ENCODE measurements at places on chromosomes 3 and 15.

DNA sequence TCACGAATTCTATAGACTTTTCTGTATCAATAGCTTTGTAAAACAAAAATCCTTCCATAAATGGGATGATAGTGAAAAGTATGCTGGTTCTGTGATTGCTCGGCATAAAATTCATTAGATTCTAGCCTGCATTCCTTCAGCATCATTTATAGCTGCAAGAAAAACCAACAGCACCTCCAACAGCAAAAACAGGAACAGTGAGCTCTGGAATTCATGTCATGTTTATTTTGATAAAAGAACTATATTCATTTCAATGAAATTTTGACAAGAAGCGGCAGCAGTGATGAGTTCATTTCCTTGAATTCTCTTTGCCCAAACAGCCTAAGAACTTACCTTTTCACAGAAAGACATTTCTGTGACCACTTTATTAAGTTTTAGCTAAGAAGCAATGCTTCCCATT is 515.2 kb upstream of the CCDC54 start:
- DNase-seq: no peak

DNA sequence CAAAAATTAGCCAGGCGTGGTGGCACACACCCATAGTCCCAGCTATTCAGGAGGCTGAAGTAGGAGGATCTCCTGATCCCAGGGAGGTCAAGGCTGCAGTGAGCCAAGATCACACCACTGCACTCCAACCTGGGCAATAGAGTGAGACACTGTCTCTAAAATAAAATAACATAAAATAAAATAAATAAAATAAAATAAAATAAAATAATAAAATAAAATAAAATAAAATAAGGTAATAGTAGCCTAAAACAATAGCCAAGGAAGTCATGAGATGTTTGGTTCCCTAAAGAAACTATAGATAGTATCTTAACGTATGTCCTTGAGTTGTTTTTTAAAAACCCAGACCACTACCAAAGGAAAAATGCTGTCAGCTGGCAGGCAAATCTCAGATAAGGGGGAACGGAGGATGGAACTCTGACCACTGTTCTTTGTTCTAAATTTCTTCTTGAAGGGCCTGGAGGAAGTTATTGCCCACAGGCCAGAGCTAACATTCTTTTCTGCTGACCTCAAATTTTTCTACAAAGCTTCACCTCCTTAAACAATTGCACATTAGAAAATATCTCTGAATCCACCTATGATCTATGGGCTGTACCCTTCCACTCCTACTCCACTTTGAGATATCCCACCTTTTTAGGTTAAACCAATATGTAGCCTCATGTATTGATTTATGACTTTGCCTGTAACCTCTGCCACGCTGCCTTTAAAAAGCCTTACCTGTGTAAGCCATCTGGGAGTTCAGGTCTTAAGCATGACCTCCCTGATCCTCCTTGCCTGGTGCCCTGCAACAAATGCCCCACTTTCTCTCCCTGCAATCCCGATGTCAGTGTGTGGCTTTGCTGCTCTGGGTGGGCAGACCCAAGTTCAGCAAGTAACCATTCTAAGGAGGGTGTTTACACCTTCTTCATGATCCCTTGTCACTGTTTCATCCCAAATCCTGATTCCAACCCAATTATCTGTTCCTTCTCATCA is 126.2 kb upstream of the BHLHE40 start:
- no peak for DNase-seq

- no peak for DNase-seq
Observed at GRCh38 chr3:134306320-134306719, 55.7 kb upstream of the RYK start.

DNA sequence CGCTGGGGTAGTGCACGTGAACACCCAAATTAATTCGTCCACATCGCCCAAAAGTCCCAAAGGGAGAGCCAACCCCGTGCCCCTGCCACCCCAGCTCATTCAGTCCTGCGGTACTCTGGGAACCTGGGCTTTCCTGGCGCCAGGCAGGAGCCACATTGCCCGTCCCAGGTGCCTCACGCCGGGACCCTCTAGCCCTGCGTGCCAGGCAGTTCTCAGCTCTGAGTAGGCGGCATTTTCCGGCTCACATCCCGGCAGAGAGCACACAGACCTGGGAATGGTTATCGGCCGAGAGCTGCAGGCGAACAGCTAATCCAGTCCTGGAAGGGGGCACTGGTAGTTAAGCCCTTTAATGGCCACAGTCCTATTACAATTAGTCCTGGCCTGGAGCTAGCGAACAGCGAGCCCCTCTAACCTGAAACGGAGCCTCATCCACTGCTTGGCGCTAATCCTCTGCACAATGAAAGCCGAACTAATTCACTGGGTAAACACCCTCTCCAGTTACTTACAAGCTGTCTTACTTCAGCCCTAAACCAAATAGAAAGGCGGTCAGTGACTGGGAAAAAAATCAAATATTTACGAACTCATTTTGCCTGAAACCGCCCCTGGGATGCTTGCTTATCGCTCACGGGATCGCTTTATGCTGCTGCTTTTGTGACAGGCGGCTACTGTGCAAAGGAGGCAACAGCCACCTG is 254.6 kb upstream of the SOX14 start:
- DNase-seq: no peak

DNA sequence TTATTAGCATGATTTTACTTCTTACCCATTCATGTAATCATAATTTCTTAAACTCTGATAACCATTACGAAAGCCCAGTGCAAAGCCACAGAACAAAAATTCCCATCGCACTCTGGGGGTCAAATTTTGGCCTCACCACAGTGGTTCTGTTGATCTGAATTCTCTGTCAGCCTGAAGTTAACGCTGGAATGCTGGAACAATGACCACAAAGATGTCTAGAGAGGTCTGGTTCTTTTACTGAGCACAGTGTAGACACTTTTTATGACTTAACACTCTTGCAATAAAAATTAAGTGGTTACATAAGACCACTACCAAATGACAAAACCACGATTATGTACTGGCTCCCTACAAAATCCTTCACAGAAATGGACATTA is 94.7 kb downstream of the PDZRN3 start:
- no peak for DNase-seq

DNA sequence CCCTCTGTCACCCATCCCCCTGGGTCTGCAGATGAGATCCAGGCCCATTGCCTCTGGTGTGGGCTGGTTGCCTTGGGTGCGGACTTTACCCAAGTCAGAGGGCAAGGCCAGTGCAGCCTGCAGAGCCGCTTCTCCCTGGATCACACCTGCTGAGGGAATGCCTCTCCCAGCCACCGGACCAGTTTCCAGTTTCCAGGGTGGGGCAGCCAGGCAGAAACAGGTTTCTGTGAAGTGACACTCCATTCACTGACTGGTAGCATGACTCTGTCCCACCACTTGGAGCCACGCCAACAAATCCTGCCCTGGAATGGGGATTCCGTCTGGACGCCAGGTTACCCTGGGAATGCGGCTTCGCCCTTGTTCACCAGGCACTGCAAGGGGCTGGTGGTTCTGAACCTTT is 30.0 kb downstream of the PAQR5 start:
- DNase-seq: no peak

GRCh38 chr15:67897646-67898339 is 57.9 kb upstream of the RNU6-1 start:
- DNase-seq: no peak

DNA sequence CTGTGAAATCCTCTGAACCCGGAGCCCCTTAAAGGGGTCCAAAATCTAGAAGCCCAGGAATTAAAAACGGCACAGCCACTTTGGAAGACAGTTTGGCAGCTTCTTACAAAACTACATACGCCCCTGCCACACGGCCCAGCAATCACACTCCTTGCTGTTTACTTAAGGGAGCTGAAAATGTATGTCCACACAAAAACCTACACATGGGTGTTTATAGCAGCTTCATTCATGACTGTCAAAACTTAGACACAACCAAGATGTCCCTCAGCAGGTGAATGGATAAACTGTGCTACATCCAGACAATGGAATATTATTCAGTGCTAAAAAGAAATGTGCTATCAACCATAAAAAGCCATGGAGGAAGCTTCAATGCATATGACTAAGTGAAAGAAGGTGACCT is 162.5 kb downstream of the NUP210 start:
- no peak for DNase-seq

GRCh38 chr3:180913581-180914404 is 1.3 kb downstream of the FXR1 start:
- DNase-seq: no peak

- no peak for DNase-seq
Observed at GRCh38 chr3:110506890-110507289, 564.7 kb upstream of the NECTIN3 start.

DNA sequence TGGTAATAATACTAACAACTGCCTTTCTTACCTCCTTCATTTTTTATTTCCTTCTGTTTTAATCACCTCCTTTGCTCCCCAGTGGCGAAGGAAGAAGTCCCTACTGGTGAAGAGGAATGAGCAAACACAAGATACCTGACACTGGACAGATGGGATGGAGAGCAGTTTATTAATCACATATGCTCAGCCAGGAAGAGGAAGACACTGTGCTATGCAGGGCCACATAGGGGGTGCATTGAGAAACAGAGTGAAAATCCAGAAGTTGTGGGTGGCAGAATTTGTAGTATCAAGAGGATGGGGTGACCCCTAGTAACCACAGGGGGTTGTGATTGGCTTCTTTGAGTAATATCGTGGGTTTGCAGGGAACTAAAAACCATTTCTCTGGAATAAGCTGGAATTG is 1041.9 kb downstream of the OTOL1 start:
- DNase-seq: no peak

GRCh38 chr3:170323331-170323730 is 34.2 kb upstream of the SKIL start:
- no peak for DNase-seq

DNA sequence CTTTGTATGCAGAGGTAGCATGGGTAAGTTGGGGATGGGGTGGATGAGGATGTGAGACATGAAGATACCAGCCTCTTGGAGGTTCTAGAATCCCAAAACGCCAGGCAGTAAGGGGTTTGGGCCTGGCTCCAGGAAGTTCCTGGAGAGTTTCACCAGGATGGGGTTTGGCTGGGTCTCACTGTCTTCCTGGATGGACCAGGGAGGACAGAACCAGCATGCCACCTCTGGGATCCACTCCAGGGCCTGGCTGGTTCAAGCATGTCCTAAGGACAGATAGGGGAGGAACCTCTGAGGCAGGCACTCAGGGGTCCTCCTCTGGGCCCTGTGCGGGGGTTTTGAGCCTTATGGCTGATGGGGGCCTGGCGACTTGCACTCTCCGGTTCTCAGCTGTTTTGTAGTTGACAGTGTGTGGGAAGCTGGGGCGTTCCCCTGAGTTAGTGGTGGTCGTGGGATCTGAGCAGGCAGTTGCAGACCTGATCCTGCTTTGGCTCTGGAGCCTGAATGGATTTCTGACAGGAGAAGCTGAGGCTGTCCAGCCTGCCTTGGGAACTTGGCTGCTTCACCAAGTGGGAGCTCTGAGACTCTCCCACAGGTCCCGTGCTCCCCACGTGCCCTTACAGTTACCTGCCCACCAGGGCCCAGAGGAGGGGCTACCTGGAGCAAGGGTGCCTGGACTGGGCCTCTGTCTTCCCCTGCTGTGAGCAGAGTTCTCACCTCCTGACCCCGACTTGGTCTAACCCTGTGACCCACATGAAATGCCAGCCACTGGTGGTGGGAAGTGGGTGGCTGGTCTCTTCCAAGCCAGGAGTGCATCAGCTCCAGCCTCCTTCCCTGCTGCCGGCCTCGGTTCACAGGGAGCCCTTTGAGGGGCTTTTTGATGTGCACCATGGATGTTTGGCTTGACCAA is 128.4 kb downstream of the EEFSEC start:
- DNase-seq: no peak

- no peak for DNase-seq
Observed at GRCh38 chr15:85150130-85150480, 168.4 kb downstream of the PDE8A start.

- DNase-seq: no peak
Observed at GRCh38 chr3:69987833-69988232, 11.7 kb upstream of the SAMMSON start.

DNA sequence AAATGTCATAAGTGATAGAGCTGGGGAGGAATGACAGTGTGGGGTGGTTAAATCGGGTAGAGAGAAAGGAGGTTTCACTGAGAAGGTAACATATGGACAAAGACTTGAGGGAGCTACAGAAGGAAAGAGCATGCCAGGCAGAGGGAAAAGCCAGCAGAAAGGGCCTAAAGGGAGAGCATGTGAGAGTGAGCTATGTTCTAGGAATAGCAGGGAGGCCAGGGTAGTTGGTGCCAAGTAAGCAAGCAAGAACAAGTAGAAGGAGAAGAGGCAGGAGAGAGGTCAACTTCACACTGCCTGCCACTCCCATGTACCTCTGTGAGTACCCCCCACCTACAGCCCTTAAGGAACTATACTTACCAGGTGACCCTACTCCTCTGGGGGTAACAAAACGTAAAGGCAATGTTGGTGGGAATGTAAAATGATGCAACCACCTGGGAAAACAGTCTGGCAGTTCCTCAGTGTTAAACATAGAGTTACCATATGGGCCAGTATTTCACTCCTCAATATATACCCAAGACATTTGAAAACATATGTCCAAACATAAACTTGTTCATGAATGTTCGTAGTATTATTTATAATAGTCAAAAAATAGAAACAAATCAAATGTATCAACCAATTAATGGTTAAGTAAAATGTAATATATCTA is 67.6 kb downstream of the SFMBT1 start:
- no peak for DNase-seq

- DNase-seq: no peak
Observed at GRCh38 chr15:100383302-100384107, 41.7 kb upstream of the ADAMTS17 start.
